Naive thymus-derived CD8-positive, alpha-beta T cell (primary cell): ENCODE measurements at places on chromosomes 6 and 20. TPM values are rescaled to one million over a fixed set of nuclear protein-coding genes. Genes with fewer than 3 reads are reported as not detected.
A peak's percentile ranks its signal among the peaks of the same experiment; 100 is the strongest.

DNA sequence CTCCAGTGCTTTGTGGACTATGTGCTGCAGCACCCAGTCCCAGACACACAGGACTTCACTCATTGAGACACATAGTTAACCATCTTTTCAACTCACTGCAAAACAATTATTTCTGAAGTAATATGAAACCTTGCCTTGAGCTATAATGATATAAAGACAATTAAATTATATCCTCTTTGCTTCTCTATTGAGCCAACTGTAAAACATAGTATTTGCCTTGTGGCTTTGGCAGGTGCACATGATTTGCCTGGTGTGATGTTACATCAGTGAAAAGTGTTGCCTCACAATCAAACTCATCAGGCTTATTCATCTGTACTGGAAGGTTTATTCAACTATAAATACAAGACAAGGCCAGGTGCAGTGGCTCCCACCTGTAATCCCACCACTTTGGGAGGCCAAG, 80.6 kb downstream of the NCOA7 start:
- no peak overlapping the region for H3K4me3 ChIP-seq
- no peaks in the 10 kb centered on the region for H3K4me1 ChIP-seq
- H3K27me3 ChIP-seq: no peaks in the 10 kb centered on the region
- DNase-seq: no peak

GRCh38 chr6:118419448-118420394, 128.4 kb upstream of the PLN start:
- H3K36me3 ChIP-seq: peaks cover 45% of the 10 kb centered on the region
- H3K4me3 ChIP-seq: no peak overlapping the region
- H3K27me3 ChIP-seq: no peaks in the 10 kb centered on the region
- no peak overlapping the region for H3K27ac ChIP-seq
- DNase-seq: no peak

- H3K36me3 ChIP-seq: peaks cover 5% of the 10 kb centered on the region
- no peak overlapping the region for H3K27ac ChIP-seq
- no peak for DNase-seq
- H3K4me3 ChIP-seq: no peak overlapping the region
- no peaks in the 10 kb centered on the region for H3K27me3 ChIP-seq
Measured at GRCh38 chr6:147260091-147260490, 55.9 kb downstream of the STXBP5 start.

DNA sequence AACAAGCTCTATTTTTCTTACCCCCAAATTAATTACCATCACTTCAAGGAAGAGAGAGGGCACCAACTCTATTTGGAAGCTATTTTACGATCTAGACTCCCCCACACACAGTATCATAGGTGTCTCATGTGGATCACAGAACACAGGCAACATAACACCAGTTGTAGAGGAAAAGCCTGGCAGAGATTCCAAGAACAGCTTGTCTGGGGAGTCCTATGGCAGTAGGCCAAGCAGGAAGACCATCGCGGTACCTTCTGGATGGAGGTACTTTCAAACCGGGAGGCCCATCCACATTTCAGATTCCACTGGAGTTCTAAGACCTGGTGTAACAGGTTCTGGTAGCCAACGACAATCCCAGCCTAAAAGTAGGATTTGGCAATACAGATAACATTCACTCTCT, 37.6 kb upstream of the SPDEF start:
- H3K4me3 ChIP-seq: no peak overlapping the region
- no peak for DNase-seq
- no peaks in the 10 kb centered on the region for H3K27me3 ChIP-seq
- H3K36me3 ChIP-seq: no peaks in the 10 kb centered on the region
- peak overlapping the region; percentile 8 for H3K27ac ChIP-seq

GRCh38 chr6:47741807-47742206, 40.0 kb upstream of the OPN5 start:
- H3K27me3 ChIP-seq: peaks cover 3% of the 10 kb centered on the region
- no peak overlapping the region for H3K4me3 ChIP-seq
- no peak for DNase-seq
- H3K4me1 ChIP-seq: no peaks in the 10 kb centered on the region

DNA sequence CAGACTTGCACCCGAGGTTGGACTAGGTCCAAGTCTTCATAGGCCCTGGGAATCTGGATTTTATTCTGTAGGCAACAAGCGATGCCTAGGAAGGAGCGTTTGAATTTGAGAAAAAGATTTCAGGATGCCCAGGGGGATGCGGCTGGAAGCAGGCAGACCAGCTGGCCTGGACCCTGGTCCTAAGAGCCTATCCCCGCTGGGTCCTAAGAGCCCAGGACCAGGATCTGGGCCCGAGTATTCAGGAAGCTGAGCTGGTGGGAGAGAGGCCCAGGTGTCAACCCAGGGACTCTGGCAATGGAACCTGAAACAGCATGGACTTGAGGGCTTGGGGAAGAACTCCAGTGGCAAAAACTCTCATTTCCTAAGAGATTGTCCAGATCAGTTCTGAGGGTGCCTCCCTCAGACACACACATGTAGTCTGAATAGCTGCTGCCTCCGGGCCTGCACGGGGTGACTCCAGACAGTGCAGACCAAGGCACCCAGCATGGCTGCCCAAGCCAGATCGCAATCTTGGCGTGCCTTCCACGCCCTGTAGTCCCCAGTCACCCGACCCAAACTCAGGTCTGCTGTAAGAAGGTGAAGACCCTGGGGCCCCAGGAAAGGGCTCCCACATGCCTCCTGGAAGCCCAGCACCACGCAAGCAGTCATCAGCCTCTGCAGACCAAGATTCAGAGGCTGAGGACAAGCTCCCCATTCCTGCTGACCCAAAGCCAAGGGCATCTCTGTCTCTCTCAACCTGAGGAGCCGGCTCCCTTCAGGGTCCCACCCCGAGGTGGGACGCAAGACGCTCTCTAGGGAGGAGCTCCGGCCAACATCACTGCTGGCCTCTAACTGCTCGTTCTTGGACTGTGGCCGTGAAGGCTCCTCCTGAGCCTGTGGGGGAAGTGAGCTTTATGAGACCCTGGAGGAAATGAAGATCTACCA, 34.4 kb downstream of the RRBP1 start:
- peak; percentile 27 for DNase-seq
- H3K4me1 ChIP-seq: peaks cover 50% of the 10 kb centered on the region
- H3K36me3 ChIP-seq: peaks cover 2% of the 10 kb centered on the region

The PLA2G7 gene
- 2.1 TPM for total RNA-seq

- no peak for DNase-seq
- H3K27me3 ChIP-seq: peaks cover 6% of the 10 kb centered on the region
- H3K4me1 ChIP-seq: peaks cover 2% of the 10 kb centered on the region
- no peak overlapping the region for H3K4me3 ChIP-seq
- no peak overlapping the region for H3K27ac ChIP-seq
Measured at GRCh38 chr20:48287552-48288170, 502.4 kb upstream of the SULF2 start.

DNA sequence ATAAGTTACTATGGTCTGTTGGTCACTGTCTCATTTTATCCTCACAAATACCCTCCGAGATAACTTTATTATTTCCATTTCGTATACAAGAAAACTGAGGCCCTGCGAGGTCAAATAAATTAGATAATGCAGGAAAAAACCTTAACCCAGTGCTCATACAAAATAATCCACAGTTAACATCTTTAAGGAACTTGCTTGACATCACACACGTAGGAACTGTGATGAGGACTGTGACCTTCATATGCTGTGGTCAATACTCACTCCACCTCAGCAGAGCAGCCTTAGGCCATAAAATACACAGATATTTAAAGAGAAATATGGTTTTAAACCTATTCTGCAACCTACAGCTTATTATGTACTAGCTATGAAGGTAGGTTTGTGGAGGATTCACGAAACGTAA, 34.3 kb downstream of the PRDM1 start:
- peaks cover 9% of the 10 kb centered on the region for H3K4me1 ChIP-seq
- H3K27ac ChIP-seq: no peak overlapping the region
- H3K36me3 ChIP-seq: no peaks in the 10 kb centered on the region
- DNase-seq: no peak
- H3K4me3 ChIP-seq: no peak overlapping the region

The SAPCD1 gene
- 1.6 TPM for total RNA-seq

DNA sequence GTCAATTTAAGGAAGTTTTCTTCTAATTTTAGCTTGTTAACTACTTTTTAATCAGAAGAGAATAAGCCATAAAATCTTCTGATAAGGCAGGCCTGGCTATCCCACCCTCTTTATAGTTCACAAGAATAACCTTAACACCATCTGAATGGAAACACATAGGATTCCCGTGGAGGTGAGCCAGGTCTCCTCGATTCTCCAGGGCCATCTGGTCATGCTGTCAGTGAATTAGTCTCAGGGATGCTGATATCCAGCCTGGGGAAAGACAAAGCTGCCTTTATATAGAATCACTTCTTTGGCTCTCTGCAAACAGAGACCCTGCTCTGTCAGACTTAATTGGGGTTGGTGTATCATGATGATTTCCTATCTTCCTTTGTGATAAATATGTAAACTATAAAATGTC, 30.1 kb upstream of the TAGAP start:
- H3K4me1 ChIP-seq: peaks cover 29% of the 10 kb centered on the region
- no peaks in the 10 kb centered on the region for H3K36me3 ChIP-seq
- no peak for DNase-seq
- H3K27ac ChIP-seq: no peak overlapping the region

DNA sequence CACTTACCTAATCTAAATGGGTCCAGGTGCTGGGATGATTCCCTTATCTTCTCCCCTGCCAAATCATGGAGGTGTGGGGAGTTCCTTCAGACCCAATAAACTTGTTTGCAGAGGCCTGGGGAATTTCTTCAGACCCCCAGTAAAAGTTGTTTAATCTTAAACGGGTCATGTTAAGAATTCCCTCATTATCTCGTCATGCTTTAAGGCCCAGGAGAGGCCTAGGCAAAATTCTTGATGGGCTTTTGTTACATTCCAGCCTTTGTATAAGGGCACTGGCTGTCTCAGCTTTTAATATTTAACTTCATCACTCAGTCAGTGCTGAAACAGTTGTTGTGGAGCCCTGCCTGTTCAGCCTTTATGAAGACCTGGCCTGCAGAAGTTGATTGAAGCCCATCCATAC, 11.0 kb upstream of the SLC35B3 start:
- no peak overlapping the region for H3K4me3 ChIP-seq
- no peak overlapping the region for H3K27ac ChIP-seq
- no peaks in the 10 kb centered on the region for H3K4me1 ChIP-seq
- H3K27me3 ChIP-seq: no peaks in the 10 kb centered on the region
- H3K36me3 ChIP-seq: peaks cover 15% of the 10 kb centered on the region

The ARMH2 gene
- 4.5 TPM for total RNA-seq

The GRIK2 gene
- total RNA-seq: not detected

The CTCFL gene
- not detected for total RNA-seq

- peaks cover 74% of the 10 kb centered on the region for H3K36me3 ChIP-seq
- peak overlapping the region; percentile 58 for H3K27ac ChIP-seq
- peaks cover 80% of the 10 kb centered on the region for H3K4me1 ChIP-seq
- no peaks in the 10 kb centered on the region for H3K27me3 ChIP-seq
- peak; percentile 52 for DNase-seq
Measured at GRCh38 chr6:44253307-44254101, 3.8 kb downstream of the SLC35B2 start.

DNA sequence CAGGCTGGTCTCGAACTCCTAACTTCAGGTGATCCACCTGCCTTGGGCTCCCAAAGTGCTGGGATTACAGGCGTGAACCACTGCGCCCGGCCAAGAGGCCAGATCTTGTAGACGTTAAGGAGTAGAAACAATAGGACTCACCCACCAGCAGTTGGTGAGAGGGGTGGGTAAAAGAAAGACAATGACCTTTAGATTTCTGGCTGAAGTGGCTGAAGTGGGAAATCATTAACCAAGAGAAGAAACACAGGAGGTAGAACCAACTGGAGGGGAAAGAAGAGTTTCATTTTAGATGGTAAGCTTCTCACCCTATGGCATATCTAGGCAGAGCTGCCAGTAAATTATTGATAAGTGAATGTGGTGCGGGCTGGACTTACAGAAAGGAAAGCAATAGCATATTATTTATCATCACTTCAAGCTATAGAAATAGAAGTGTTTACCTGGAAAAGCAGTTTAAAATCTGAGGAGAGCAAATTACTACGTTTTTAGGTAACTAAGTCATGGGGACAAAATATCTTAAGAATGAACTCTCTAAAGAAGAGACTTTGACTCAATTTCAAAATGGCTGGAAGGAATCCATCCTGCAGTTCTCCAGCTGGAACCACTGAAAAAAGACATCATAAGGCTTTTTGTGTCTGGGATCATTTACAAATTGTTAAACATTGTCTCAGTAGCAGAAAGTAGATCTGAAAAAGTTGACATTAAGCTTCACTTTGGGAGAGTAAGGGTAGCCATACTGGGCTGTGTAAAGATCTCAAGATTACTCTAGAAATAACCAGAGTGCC, 109.6 kb downstream of the ALDH8A1 start:
- no peak overlapping the region for H3K27ac ChIP-seq
- no peak overlapping the region for H3K4me3 ChIP-seq
- peaks cover 4% of the 10 kb centered on the region for H3K27me3 ChIP-seq
- no peaks in the 10 kb centered on the region for H3K4me1 ChIP-seq
- DNase-seq: no peak

DNA sequence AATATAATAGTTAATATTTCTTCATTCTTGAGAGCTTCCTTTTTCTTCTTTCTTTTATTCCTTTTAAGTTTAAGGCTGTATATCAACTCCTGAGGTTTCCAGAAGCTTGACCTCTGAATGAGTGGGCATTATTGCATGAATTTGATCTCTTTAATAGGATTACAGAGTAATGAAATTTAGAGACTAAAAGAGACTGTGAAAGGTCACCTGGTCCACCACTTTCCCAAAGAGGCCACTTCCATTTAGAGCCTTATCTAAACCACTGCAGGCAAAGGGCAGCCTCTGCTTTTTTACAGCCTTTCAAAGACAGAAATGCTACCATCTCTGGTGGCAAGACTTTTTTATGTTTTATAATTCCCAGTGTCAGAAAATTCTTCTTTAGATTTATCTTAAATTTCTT, 215.3 kb upstream of the HS3ST5 start:
- no peak overlapping the region for H3K4me3 ChIP-seq
- DNase-seq: no peak
- H3K36me3 ChIP-seq: no peaks in the 10 kb centered on the region
- H3K27me3 ChIP-seq: no peaks in the 10 kb centered on the region
- H3K4me1 ChIP-seq: no peaks in the 10 kb centered on the region
- no peak overlapping the region for H3K27ac ChIP-seq

- no peaks in the 10 kb centered on the region for H3K27me3 ChIP-seq
- H3K36me3 ChIP-seq: no peaks in the 10 kb centered on the region
- no peak for DNase-seq
Measured at GRCh38 chr20:8874437-8874836, 194.4 kb upstream of the PLCB4 start.

DNA sequence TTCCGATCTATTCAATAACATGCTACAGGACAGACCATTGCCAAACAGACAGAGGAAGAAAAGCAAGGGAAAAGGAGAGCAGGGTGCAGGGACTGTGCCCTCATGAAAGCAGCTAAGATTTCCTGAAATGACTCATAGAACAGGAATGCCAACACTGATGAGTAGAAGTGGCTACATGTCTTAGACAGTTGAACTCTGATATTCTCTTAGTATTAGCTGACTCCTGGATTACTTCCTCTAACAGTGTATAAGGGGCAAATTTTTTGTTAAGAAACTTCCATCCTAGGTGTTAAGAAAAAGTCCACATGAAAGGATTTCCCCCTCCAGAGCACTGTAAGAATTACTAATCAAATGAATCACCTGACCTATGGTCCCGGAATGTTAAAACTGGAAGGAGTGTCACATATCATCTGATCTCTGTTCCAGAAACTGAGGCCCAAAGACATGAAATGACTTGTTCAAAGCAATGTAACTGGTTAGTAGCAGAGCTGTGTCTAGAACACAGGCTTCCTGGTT, 224.9 kb downstream of the IBTK start:
- no peak overlapping the region for H3K27ac ChIP-seq
- H3K27me3 ChIP-seq: peaks cover 3% of the 10 kb centered on the region
- no peak overlapping the region for H3K4me3 ChIP-seq
- no peaks in the 10 kb centered on the region for H3K4me1 ChIP-seq
- H3K36me3 ChIP-seq: no peaks in the 10 kb centered on the region

The FHL5 gene
- not detected for total RNA-seq
